ENCODE measurements at places on chromosomes 2 and 18.

DNA sequence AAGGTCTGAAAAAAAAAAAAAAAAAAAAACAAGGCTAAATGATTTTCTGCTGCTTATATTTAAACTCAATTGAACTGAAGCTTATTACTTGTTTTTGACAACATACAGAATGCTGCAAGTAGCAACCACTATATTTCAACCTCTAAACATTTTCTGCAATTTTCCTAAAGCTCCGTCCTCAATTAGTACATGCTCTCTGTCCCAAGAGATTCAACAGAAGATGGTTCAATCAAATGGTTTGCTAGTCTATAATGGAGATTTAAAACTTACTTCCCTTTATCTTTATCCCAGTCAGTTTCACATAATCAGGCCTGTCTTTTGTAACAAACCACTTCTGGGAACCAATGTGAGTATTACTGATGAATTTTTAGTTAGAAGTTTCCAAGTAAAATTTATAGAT, 485.1 kb upstream of the CDH7 start:
- DNase-seq = no peak

DNA sequence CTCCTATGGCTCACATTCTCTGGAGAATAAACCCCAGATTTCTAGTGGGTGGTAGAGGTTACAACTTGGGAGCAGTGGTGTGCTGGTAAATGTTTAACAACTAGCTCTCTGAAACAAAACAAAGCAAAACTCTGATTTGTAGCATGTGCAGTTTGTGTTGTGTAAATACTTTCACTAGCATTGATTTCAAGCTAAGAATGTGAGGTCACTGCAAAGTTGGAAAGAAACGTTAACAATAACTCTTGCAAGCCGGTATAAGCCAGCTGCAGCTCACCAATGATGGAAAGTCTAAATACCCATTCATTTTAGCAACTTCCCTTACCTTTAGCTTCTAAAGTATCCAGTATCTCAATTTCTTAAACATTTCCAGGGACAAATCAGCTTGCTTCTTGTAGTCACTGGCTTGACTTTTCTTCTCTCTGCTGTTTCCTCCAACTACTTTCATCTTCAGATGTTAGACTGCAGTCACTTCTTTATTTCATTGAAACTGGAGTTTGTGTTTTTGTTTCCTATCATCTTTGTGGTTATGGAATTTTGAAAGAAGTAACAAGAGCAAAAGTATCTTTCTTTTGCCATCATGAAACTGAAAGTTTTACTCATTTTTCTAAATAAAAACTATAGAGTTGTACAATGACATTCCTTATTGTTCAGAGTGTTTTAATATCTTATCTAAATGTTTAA, 140.2 kb downstream of the PLCL1 start:
- DNase-seq = no peak

DNA sequence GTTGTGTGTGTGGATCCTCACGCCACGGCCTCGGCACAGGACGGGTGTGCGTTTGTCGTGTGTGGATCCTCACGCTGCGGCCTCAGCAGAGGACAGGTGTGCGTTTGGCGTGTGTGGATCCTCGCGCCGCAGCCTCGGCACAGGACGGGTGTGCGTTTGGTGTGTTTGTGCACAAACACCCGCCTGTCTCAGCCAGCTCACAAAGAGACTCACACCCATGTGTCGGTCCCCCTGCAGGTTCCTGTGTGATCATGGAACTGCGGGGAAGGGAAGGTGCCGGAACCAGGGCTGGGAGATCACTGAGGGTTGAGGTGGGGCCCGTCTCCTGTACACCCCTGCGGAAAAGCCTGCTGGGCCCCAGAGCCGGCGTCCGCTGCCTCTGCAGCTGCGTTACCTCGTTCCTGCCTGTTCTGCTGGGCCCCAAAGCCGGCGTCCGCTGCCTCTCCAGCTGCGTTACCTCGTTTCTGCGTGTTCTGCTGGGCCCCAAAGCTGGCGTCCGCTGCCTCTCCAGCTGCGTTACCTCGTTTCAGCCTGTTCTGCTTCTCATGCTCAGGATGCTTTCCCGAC, 53.6 kb downstream of the CTDP1 start:
- DNase-seq = no peak

- no peak for DNase-seq
These were observed 658.9 kb upstream of the SYT4 start for GRCh38 chr18:43936176-43936575.

GRCh38 chr2:175926272-175926671, 75.8 kb downstream of the LNPK start:
- no peak for DNase-seq

- DNase-seq = no peak
These were observed 118.1 kb downstream of the MYO1B start for GRCh38 chr2:191363267-191363666.

GRCh38 chr18:44723411-44723810, 42.7 kb downstream of the SETBP1 start:
- no peak for DNase-seq

DNA sequence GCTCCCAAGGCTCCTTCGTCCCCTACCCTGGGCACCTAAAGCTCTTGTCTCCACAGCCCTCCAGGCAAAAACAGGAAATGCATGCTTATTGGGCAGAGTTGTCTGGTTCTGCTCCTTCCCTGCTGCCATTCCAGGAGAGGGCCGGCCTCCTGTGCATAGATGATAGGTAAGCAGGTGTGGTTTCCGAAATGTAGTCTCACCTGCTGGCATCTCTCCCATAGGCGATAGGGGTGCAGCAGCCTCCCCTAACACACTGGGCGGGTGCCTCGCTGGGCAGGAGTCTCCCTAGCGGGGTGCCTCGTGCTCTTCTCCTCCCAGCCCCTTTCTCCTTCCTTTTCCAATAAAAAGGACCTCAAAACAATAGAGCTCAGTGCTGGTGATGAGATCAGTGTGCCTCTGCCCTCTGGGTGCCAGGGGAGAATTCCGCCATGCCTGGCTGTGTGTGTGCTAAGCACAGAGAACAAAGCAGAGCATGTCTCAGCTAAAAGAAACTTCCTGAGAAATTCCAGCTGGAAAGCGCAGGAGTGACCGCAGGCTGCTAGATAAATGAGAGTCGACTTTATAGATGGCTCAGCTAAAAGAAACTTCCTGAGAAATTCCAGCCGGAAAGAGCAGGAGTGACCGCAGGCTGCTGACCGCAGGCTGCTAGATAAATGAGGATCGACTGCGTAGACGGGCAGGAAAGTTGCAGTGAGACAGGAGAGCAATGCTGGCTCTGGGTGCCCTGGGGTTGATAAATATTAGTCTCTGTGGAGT, 11.3 kb upstream of the PXDN start:
- DNase-seq = no peak

DNA sequence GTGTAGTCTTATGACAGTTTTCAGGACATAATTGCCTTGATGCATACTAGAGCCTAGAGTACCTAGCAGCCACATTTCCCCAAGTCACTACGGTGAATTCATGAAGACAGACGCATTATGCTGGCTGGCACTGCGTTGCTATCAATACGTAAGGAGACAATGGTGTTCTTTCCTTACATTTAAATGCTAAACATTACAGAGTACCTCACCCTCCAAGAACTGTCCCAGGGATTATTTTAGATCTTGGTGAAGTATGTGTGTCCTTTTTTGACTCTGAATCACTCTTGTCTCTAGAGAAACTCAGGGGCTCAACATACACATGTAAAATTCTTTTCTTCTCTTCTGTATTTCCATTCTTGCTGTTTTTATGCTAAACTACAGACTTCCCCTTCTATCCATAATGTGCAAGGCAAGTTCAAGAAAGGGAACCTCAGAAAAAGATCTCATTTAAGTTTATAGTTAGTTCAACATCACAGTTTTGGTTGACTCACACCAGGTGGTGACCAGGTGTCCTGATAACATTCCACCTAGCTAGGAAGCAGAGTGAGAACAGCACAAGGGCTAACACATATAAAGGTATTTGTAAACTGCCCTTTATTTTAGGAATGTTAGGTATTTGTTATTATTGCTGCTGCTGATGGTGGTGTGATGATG, 212.4 kb upstream of the HNRNPA3 start:
- DNase-seq = no peak

- DNase-seq = no peak
These were observed 1550.8 kb upstream of the PIK3C3 start for GRCh38 chr18:40404284-40404683.

- no peak for DNase-seq
These were observed 254.4 kb downstream of the ETAA1 start for GRCh38 chr2:67651565-67651964.

- no peak for DNase-seq
These were observed 384.6 kb downstream of the STK39 start for GRCh38 chr2:167862782-167863181.

GRCh38 chr2:207501802-207502576, 27.8 kb upstream of the CREB1 start:
- no peak for DNase-seq

DNA sequence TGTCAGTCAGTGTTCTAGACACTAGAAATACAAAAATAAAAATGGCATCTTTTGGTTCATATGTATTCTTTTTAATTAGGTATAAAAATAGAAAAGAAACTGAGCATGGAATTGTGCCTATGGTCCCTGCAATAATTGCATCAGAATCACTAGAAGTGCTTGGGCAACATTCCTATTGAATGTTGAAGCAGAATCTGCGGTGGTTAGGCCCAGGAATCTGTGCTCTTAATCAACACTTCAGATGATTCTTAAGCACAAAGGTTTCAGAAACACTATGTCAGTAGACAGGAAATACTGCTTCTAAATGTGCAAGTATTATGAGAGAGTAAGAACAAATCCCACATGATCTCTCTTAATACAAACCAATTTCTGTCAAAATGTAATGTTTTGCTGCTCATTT, 20.3 kb upstream of the RBBP8 start:
- DNase-seq = no peak

- peak; percentile 48 for DNase-seq
These were observed 15.2 kb downstream of the BCL2L11 start for GRCh38 chr2:111135910-111136297.

DNA sequence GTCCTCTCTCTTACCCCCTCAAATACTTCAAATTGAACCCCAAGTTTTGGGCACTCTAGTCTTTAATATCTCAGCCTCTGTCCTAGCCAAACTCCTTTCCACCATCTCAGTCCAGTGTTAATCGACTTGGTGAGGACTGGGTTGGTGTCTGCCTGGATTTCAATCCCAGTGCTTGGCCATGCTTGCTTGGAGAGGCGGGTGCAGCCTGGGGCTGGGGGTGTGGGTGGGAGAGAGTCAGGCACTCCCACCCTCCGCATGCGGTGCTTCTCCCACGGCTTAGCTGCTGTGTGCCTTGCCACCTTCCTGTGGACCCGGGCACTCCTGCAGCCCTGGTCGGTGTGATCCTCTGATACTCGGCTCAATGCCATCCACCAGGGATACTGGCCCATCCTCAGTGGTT, 220.8 kb upstream of the HDAC4 start:
- no peak for DNase-seq

DNA sequence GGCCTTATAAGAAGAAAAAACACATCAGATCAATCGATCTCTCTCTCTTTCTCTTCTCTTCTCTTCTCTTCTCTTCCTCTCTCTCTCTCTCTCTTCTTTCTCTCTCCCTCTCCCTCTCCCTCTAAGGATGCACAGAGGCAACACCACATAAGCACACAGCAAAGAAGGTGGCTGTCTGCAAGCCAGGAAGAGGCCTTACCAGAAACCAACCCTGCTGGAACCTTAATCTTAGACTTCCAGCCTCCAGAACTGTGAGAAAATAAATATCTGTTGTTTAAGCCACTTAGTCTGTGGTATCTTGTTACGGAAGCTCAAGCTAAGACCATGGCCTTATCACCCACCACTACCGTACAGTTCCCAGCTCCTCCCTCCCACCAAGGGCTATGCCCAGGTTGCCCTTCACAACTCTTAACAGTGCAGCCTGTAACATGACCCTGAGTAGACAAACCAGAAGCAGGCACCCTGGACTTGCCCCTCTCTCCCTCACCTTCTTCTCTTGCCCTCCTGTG, 25.2 kb upstream of the TMEM237 start:
- DNase-seq = no peak

- DNase-seq = no peak
These were observed 466.0 kb downstream of the NYAP2 start for GRCh38 chr2:225865468-225865867.

- no peak for DNase-seq
These were observed 50.2 kb downstream of the COL4A3 start for GRCh38 chr2:227214622-227215041.

- DNase-seq = no peak
These were observed 433.8 kb downstream of the LRP1B start for GRCh38 chr2:141697035-141697434.

DNA sequence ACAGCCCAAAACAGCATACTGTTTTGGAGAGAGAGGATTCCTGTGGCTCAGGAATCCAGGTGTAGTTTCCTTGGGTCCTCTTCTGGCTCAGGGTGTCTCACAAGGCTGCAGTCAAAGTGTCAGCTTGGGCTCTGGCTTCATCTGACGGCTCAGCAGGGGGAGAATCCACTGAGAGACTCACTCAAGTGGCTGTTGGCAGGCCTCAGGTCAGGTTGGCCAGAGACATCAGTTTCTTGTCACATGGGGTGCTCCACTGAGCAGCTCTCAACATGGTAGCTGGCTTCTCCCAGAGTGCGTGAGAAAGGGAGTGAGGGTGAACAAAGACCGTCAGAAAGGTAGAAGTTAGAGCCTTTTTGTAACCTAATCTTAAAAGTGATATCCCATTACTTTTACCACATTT, 168.4 kb downstream of the SOCS6 start:
- no peak for DNase-seq

DNA sequence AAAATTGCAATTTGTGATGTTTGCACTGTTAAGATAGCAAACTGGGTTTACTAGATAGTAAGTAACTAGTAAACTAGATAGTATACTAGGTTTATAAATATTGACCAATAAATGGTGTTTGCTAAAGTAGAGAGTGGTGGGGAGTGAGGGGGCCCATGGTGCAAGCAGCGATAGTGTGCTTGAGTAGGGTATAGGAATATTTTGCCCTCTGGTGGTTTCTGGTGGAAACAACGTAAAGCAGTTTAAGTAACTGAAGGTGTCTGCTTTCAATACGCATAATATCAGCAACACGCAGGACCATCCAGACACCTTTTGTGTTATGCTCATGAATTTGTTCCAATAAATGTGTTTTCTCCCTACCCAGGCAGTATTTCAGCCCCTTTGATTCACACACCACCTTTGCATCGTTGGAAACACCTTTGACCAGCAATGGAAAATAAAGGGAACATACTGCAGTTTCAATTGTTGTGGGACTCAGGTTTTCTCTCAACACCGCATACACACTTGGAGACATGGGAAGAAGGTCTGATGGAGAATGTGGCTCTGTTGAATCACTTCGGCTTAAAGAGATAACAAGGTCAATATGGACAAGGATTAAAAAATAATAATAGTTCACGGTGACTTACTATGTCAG, 16.7 kb upstream of the STAT1 start:
- DNase-seq = no peak

DNA sequence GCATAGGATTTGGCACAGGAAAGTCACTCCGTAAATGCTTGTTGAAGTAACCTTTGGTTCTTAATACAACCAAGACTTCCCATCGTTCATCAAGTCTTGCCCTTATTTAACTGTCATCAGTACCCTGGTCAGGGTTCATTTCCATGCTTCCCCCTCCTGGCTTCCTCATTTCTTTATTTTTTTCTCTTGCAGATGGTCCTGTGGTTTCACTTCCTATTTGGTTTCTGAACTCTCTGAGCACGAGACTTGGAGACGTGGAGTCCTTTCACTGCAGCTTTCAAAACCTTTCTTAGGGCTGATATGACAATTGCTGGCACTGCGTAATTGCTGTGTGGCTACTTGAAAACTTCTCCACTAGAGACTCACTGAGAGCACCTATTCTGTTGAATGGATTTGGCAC, 59.9 kb upstream of the PID1 start:
- no peak for DNase-seq

- no peak for DNase-seq
These were observed 114.0 kb upstream of the SLC39A10 start for GRCh38 chr2:195543063-195543462.

- DNase-seq = no peak
These were observed at the start of gene TNFRSF11A for GRCh38 chr18:62324917-62325805. TSS of gene TNFRSF11A (plus strand) at chr18:62325310. CDS start at chr18:62325353, 43 bp downstream.
